ENCODE measurements at places on chromosomes 13 and 19.

GRCh38 chr13:71481501-71481900, 385.5 kb downstream of the DACH1 start:
- DNase-seq, result no peak

DNA sequence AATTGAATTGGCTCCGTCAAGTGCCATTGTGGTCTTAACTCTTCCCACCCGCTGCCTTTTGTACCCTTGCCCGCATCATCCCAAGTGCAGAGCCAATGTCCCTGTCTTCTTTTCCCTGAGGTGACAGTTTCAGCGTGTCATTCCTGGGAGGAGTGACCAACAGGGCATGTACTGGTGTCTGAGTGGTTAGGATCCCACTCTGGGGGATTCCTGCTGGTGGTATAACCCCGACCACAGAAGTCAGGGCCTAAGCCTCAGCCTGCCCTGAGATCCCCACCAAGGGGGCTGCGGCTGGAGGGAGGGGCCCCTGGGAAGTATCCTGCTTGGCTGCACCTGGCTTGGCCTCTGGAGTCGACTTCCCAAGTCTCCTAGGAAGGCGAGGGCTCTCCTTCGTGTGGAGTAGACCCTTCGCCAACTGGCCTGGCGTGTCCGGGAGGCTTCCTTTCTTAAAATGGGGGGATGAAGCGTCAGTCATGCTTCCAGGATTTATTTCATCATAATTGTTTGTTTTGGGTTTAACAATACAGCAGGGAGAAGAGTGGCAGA, 40.6 kb downstream of the NFIX start:
- DNase-seq, result no peak

DNA sequence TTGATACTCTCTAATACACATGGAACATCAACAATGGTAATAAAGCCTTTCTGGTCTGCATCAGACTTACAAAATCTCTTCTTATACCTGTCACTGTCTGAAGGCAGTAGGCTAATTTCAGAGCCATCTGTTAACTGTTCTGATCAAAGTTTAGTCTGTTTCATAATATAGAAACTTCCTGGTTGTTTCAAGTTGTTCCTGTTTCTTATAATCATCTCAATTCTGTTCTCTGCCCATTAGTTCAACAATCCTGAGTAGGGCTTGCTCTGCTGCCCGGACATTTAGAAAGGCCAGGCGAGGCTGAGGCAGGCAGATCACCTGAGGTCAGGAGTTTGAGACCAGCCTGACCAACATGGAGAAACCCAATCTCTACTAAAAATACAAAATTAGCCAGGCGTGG, 5.4 kb upstream of the ZSCAN5A start:
- no peak for DNase-seq

- DNase-seq, result no peak
Observed at GRCh38 chr13:78047151-78047550, 128.5 kb upstream of the EDNRB start.

DNA sequence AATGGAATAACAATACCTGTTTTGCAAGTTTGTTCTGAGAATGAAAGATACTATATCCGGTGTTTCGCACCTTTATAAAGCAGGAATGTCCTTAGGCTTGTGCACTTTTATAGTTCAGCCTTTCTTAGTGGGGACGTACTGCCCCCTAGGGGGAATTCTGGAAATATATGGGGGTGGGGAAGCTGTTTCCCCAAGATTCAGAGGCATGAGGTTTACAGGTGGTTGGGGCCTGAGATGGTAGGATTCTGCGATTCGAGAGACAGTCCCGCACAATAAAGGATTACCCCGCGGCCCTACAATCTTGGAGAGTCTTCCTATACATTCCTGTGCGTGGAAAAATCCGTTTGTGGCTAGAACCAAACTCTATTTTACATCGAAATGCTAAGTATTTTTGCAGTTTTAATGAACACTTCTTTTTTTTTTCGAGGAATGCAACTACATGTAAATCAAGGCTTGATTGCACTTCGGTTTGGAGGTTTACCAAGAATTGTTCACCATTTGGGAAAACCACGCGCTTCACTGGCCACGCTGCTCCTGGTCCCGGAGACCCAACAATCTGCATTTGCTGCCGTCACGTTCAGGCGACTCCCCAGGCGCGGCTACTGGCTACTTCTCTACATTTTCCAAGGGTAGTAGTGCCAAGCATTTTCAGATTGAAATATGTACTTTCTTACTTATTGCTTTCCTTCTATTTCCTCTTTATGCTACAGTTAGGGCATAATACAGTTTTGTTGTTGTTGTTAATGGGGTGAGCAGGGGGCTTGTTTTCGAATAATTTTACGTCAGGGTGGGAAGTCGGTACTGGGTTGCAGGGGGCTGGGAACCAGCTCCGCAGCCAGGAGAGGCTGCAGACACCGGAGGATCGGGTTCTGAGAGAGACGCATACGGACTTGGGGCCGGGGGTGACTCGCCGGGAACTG, 830 bp downstream of the NEK5 start:
- peak; percentile 11 for DNase-seq

- DNase-seq, result no peak
Observed at GRCh38 chr19:35316560-35316959, 12.4 kb upstream of the CD22 start.

Data from activated naive CD8-positive, alpha-beta T cell treated with anti-CD3 and anti-CD28 coated beads, Interleukin-2, amount 50 U/mL, for 16 hours (primary cell).